ENCODE measurements at places on chromosomes 3 and 15.

DNA sequence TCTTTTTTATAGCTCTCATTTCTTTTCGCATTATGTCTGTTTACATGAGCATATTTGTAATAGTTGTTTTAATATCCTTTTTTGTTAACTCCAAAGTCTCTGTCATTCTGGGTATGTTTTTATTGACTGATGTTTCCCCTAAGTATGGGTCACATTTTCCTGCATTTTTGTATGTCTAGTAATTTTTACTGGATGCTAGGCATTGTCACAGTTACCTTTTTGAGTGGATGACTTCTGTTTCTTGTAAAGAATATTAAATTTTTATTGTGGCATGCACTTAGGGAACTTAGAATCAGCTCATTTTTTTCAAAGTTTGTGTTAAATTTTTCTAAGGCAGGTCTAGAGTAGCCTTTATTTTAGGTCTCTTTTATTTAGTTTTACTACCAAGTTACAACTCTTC lies 40.7 kb downstream of the ANAPC13 start:
- DNase-seq, result no peak

DNA sequence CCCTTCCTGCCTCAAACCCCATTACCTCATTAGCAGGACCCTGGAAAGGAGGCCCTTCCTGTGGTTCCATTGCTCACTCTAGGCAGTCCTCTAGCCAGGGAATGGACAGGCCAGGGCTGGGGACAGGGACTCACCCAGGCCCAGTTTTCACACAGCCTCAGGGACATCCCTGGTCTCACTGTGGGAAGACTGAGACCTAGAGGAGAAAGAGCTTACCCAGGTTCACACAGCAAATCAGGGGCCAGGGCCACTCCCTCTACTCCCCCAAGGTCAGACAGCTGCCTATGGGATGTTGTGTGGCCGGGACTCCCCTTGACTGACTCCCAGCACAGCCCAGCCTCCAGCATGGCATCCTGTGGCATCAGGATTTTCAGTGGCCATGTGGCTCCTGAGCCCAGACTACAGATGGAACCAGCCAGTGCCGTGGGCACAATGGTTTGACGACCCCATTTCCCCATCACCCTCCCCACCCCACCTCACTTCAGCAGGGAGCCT lies 49.3 kb downstream of the ADAMTS7 start:
- DNase-seq, result no peak

DNA sequence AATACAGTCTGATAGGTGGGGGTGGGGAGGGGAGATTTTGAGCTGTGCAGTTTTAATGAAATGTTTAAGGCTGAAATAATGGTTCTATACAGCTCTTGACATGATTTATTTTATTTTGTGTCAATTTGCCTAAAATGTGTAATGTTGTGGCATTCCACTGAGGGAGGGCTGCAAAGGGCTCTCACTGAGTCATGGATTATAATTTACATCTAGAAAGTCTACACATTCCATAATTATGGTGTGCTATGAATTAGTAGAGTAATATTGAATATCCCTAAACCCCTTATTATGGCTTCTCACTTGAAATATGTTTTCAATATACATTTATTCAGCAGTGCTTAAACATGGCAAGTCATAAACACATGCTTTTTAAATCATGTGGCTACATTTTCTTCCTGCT lies 103.9 kb downstream of the RARB start:
- no peak for DNase-seq

- no peak for DNase-seq
These were observed 53.3 kb downstream of the ITGB5 start for GRCh38 chr3:124833710-124834332.

- DNase-seq, result peak; percentile 91
These were observed 252.2 kb upstream of the TBL1XR1 start for GRCh38 chr3:177449360-177450006.

- DNase-seq, result no peak
These were observed 55.0 kb upstream of the TIPARP start for GRCh38 chr3:156619376-156619775.

DNA sequence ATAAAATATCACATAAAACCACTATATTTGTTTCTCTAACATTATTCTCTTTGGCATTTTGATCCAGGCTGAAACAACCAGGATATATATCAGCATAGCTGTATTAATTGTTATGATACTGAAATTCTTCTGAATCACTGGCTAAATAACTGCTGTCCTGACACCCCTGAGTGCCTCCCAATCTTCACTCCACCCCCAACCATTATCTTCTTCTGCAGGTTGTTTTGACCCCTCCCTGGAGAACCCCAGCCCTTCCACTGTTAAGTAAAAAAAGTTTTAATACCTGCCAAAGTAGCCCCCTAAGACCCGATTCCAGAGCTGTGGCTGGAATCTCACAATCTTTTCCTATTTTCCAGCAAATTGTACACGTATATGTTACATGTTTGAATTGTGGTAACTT lies 124.1 kb downstream of the DNAH12 start:
- no peak for DNase-seq

GRCh38 chr15:88738796-88739195 lies 64.4 kb upstream of the ACAN start:
- DNase-seq, result no peak

DNA sequence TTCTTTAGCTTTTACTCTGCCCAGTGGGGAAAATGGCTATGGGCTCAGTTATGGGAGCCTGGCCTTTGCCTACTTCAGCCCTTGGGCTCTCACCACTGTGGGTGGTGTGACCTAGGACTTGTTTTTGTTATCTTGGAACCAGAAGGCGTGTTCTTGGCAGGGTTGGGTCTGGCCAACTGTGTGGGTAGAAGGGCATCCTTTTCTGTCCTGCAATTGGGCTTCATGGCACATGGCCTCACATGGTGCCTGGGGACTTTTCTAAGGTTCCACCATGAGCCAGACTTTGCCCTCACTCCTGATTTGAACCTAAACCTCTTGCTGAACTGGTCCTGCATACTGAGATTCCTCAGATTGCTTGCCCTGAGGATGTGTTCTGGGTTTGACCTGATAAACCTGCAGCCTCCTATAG lies 1.7 kb downstream of the GLYCTK start:
- no peak for DNase-seq

DNA sequence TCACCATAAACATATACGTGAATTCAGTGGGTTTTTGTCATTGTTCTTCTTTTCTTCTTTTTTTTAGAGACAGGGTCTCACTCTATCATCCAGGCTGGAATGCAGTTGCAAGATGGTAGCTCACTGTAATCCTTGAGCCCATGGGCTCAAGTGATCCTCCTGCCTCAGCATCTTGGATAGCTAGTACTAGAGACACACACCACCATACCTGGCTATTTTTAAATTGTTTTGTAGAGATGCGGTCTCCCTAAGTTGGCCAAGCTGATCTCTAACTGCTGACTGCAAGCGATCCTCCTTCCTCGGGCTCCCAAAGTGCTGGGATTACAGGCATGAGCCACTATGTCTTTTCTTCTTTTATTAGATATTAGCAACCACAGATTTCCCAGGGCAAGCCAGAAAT lies 220.6 kb downstream of the NLGN1 start:
- DNase-seq, result no peak

GRCh38 chr3:59006634-59007517 lies 42.9 kb downstream of the CFAP20DC start:
- DNase-seq, result no peak

DNA sequence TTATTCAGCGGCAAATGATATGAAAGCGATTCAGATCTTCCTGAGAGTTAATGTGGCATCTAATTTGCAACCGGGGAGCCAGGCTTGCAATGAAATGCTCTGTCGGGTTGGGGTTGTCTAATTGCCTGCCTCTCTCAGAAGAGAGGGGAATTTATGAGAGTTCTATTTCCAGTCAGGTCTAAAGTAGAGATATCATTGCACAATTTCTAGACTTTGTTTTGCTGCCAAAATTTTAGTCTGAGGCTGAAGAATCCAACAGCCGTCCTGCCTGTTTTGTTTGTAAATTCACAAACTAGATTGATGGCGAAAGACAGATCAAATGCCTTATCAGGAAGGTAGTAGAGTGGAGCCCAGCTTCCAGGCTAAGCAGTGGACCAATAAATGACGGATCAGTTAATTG lies 610 bp downstream of the LIPC start:
- DNase-seq, result no peak

DNA sequence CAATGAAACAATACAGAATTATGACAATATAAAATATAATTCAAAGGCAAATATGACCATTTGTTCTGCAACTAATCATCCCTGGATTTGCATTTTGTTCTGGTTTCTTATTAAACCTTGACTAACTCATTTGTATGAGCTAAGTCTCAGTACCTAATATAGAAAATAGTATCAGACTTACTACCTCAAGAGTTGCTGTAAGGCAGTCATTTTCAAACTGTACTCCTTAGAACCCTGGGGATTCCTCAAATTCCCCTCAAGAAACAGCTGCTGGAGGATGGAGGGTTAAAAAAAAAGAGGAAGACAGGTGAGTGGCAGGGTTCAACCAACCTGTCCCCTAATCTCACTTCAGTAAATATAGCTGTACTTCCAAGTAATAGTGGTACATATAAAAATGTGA lies 11.1 kb downstream of the ZBTB11 start:
- no peak for DNase-seq

GRCh38 chr3:171358181-171358880 lies 101.9 kb downstream of the TNIK start:
- no peak for DNase-seq

DNA sequence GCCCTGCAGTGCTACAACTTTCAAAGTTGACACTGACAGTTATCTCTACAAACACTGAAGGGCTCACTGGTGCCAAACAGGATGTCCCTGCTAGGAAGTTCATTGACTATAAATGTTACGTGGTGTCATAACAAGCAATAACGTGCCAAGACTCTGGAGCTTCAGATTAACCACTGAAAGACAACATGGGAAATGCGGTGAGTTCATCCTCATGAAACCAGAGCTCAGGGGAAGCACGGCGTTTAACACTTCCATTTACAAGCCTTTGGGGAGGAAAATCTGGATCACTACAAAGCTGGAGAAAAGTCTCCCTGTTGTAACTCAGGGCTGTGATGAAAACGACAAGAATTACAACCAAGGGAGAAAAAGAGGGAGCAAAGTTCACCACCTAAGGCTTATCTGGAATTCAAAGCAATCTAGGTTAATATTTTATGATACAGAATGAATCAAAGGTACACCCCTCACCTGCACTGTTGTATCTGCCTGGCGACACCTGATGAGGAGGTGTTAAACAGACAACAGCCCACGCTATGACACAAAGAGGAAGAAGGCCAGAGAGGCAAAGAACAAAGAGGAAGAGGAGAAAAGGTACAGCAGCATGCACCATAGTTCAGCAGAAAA lies 27.0 kb downstream of the SHQ1 start:
- DNase-seq, result peak; percentile 32

DNA sequence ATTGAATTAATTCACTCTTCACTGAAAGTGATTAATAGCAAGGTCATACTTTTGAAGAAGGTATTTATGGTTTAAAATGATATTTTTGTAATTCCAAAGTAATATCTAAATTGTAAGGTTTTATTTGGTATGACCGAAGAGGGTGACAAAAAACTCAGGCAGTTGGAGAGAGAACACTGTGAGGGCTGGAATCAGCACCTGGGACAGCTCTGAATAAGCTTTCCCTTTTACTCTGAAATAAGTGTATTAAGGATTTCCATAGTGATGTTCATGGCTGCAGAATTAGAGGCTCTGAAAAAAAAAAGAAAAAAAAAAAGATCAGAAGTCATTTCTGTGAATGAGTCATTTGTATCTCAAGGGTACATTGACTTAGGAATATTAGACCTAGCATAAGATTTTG lies 299.5 kb downstream of the IL5RA start:
- DNase-seq, result no peak

DNA sequence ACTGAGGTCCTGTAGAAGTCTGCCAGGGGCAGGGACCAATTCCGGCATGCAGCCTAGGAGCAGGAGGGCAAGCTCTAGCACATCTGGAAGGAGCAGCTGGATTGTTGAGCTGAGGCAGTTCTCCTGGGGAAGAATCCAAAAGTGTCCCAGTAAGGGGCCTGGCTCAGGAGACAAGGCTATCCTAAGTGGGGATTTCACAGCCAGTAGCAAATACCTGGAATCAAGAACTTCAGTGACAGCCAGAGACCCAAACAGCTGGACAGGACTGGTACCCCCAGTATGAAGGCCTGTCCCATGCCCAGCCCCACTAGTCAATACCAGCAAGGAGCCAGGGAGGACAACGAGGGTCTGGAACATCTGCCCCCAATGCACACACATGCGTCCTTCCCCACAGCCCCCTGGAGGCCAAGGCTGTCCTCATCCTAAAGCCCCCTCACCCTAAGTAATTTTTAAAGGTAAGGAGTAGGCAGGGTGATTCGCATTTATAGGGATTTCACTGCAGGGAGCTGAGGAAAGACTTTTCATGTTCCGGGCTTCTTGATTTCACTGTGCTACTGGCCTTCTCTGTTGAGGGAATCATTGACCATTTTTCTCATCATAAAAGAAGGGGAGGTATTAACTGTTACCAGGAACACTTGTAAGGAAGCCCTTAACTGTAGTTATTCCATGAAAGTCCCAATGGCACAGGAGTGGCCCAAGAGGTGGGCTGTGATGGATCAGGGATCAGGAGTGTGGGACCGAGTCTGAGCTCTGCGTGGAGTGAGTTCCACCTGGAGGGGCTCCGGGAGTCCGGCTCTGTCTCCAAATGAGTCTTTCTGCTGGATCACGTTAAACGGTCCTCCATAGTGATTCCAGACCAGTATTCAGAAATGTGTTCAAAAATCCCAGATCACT lies 2.6 kb upstream of the CHSY1 start:
- DNase-seq, result no peak

GRCh38 chr3:169052465-169053302 lies 610.8 kb downstream of the MECOM start:
- no peak for DNase-seq

- peak; percentile 97 for DNase-seq
These were observed 308.4 kb downstream of the RPLP1 start for GRCh38 chr15:69760890-69761568.

- no peak for DNase-seq
These were observed 18.7 kb upstream of the CLSTN2 start for GRCh38 chr3:139916271-139916670.

GRCh38 chr3:195068084-195069080 lies 202.6 kb downstream of the XXYLT1 start:
- DNase-seq, result no peak

DNA sequence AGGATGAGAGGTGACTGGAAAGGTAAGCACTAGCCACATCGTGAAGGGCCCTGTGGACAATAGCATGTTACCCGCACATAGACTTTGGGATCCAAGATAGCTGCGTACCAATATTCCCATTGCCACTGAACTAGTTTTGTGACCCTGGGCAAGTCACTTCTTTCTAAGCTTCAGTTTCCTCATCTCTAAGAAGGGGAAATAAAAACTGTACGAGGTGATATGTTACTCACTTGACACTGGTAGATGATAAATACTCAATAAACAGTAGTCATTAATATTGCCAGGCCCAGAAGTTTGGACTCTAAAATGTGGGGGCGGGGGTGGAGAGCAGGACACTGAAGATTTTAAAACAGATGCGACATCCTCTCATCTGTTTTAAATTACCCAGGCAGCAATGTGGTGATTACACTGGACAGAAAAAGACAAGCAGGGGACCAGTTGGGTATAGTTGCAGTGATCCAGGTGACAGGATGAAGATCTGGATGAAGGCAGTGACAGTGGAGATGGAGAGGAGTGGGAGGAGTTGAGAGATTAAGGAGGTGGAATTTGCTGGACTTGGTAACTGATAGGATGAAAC lies 2.5 kb downstream of the ATG7 start:
- no peak for DNase-seq

GRCh38 chr15:39581793-39582285 lies 960 bp downstream of the THBS1 start:
- DNase-seq, result no peak

GRCh38 chr3:10933470-10933804 lies 59.1 kb upstream of the SLC6A1 start:
- DNase-seq, result no peak

Data from HL-60 (cell line).